ENCODE measurements at places on chromosomes 16 and 17.

- DNase-seq, result no peak
Observed at GRCh38 chr17:59373882-59374495, 42.5 kb downstream of the YPEL2 start.

GRCh38 chr16:51576498-51577195, 425.6 kb upstream of the SALL1 start:
- DNase-seq, result no peak

DNA sequence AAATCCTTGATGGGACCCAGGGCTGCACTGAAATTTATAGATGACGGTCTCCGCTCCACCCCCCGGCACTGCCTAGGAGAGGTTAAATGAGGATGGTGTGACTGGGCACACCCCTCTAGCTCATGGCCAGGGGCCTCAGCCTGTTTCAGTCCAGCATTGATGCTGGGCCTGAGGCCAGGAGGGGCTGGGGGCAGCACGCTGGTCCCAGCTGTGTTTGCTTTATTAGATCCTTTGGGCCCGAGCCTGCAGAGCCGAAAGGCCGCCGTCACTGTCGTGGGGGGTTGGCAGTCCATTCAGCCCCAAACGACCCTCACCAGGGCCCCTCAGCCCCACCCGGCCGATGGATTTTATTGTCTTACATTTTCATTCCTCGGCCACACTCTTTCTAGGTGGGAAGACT, 10.8 kb upstream of the DOK4 start:
- DNase-seq, result no peak

GRCh38 chr16:87463722-87464690, 28.8 kb downstream of the ZCCHC14 start:
- DNase-seq, result no peak

DNA sequence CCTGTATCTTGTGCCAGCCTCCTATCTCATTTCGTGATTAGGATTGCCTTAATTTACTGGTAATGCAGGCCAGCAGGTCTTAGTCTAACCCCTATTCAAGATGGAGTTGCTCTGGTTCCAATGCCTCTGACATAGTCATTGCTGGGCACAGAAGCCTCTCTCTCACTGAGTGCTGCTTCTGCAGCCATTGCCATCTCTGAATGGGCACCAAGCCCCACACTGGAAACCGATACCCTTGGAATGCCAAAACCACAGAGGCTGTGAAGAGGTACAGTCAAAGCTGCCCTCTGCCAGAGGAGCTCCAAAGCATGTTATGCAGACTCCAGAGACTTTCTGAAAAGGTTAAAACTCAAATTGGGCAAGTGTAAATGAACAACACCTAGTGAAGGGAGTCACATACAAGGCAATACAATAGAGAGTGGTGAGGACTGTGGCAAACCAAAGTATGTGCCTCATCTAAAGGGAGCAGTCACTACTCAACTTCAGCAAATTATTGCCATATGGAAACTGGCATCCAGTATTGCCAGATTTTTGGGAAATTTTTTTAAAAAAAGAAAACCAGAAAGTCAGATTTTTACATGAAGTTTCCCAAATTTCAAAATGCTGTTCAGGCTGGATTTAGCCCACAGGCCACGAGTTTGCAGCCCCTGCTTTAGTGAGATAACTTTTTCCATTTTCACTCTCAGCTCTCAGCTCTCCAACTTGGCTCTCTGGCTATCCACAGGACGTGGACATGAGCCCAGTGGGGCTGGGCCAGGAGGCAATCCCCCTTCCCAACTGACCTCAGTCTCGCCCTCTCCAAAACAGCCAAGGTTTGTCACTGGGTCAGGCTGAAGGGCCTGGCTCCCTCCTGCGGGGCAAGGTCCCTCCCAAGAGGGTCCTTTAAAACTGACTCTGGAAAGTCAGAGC, 2.1 kb upstream of the MMP2 start:
- DNase-seq, result no peak

DNA sequence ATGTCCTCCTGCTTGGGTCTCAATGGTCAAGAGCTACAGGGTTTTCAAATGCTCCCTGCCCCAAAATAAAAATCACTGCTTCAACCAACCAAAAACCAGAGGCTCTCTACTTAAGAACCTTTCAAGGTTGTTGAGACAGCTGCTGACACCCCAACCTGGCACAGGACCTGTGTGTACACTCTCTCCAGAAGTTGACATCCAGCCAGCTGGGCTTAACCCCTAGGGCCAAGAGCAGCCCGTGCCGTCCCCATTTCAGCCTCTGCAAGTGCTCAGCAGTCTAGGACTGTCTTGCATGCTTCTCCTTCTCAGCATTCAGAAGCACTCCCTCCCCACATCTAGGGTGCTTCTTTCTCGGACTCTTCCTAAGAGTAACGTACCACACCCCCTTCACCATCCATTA, 59.0 kb upstream of the TRAP1 start:
- no peak for DNase-seq

DNA sequence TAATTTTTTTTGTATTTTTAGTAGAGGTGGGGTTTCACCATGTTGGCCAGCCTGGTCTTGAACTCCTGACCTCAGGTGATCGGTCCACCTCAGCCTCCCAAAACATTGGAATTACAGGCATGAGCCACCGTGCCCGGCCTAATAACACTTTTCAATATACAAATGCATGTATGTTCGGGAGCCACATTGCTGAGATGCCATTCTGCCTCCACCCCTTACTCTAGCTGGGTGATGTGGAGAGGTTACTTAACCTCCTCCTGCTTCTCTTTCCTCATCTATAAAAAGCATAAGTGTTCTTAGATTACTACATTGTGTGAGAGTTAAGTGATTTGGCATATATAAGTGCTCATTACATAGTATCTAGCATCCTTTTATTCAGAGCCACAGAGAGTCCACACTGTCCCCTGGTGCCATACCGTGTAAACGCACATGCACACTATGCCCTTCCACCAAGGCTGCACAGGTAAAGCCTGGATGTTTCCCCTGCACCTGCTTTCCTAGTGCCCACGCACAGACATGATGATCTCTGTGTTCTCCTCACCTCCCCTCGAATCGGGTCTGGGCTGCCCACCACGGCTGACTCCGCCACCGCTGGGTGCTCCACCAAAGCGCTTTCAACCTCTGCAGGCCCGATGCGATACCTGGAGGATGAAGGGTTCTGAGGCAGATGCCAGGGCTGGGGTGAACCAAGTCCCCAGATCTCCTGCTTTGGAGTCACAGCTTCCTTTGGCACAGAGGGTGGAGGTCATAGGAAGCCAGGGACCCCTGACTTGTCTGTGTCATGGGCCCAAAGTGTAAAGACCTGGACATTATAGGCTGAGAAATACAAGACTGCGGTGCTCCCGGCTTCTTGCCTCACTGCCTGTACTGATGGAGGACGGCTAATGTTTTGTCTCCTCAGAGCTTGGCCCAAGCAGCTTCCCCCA, 49.0 kb upstream of the ACSM2B start:
- no peak for DNase-seq

DNA sequence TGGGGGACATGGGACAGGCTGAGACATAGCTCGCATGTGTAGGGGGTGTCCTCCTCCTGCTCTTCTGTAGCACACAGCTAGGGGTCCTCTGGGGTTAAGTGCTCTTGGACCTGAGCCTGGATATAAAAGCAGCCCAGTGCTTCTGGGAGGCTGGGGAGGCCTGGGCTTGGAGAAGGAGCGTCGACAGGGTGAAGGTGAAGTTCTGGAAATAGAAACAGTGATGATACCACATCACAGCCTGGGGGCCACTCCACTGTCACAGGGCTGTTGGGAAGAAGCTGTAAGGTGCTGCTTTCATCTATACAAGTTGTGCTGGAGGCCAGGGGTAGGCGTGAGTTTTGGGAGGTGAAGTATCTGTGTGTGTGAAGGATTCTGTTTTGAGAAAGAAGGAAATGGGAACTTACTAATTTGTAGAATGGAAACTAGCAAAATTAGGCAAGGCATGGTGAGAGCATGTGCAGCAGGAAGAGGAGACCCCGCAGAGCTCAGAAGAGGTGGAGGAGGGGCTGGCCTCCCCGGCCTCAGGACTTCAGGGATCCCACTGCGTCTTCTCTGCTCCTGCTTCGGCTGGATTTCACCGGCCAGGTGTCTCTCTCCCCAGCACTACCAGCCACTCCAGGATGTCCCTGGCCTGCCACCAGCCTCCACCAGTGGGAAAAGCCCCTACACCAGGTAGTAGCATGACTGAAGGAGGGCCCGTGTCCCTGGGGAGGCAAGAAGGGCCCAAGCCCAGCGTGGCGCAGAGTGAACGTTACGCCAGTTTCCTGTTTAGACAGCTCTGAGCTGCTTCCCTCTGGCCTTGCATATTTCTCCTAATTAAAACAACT, 19.4 kb downstream of the PLCG2 start:
- DNase-seq, result no peak

- no peak for DNase-seq
Observed at GRCh38 chr16:85746460-85747215, 4.3 kb downstream of the C16orf74 start.

DNA sequence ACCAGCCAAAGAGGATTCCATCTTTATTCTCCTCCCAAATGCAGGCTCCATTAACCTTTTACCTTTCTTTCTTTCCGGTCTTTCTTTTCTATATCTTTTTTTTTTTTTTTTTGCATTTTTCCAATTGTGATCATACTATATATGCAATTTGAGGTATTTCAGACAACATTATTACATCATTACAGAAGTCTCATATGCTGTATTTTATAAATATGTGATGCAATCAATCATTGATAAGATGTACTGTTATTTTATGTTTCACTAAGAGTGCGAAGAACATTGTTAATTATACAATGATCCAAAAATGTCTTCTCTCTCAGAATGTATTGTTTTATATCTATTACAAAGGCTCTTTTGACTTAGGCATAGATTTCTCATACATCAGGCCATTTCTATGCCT, 683.1 kb downstream of the WWOX start:
- no peak for DNase-seq

DNA sequence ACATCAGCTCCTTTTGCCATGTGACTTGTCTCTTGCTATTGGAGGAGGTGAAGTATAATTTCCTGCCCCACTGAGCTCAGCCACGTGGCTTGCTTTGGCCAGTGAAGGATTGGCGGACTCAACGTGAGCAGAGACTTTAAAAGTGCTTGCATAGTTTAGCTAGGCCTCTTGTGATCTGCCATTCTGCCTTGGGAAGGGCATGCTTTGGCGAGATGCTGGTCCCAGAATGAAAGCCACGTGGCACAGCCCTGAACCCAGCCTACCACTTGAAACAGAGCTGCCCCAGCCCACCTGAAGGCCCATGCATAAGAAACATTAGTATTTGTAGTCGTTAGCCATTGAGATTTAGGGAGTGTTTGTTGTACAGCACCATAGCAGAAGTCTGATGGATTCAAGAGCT, 148.2 kb downstream of the TMEM132E start:
- no peak for DNase-seq

DNA sequence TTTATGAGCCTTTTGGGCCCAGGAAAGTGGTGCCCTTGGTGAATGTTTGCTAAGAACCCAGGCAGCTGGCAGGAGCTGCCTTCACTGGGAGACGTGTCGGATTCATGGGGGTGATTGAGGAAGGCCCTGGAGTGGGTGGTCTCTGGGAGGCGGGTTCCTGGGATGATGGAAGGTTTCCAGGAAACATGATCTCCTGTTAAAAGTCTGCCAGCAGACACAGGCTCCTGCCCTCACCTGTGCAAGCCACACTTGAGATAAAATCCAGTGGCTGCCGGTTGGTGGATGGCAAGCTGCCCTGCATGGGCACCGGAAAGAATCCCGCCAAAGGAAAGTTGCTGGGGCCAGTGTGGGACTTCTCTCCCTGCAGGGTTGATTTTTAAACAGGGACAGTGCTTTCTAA, 189.0 kb upstream of the CIBAR2 start:
- no peak for DNase-seq

- DNase-seq, result no peak
Observed at GRCh38 chr17:79633154-79633553, 22.3 kb upstream of the RBFOX3 start.

GRCh38 chr17:69678206-69678605, 263.7 kb downstream of the MAP2K6 start:
- no peak for DNase-seq

DNA sequence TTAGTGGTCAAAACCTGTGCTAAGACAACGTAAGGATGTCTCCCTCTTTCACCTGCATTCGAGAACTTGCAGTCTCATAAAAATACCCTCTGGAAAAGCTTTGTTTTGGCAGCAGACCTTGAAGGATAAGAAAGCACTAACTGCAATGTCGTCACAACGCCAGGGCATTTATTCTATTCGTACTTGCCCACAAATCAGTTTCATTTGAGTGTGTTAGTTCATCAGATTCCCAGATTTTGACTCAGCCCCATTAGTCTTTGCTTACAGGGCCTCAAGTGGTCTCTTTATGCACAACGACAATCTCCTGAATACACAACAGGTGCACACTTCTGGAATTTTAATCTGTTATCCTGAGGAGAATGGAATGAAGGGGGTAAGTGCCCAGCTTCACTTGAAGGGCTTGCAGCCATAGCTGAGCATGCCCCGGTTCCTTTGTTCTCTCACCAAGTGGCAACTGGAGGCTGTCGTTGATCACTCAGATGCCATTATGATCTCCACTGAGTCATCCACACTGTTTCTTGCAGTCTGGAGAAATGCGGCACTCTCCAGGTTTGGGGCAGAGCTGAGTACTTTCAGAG, 58.8 kb downstream of the CLEC19A start:
- peak; percentile 36 for DNase-seq

DNA sequence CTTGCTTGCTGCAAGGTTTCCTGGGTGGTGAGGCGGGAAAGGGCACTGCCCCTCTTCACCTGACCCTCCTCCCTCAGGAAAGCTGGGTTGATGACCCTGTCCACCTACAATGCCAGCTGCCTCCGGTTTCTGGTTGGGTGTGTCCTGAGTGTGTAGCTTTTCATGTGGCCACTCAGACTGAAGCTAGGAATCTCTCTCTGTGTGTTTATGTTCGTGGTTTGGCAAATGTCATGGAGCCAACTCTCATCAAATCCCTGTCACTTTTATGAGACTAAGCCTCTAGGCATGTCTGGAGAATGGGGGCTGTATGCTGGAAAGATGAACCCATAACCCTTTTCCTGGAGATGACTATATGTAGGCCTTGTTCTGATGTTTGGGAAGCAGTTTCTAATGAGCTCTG, 17.1 kb downstream of the PLEKHG4 start:
- no peak for DNase-seq

DNA sequence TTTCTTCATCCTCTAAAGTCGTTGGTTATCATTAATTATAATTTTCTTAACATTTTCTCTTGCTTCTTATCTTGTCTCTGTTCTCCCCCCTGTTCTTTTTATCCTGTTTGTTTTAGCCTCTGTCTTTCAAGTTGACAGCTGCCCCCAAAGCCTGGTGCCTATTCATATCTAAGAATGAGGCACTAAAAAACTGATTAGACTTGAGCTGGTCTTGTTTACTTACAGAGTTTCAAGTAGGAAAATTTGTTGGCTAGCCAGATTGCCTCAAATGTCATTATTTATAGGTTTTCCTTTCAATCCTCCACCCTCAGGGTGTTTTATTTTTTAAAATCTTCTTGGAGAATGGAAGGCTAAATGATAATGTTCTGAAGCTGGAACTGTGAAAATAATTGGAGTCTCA, 236.0 kb downstream of the UTP18 start:
- no peak for DNase-seq

- DNase-seq, result no peak
Observed at GRCh38 chr17:12290207-12290606, 269.5 kb downstream of the MAP2K4 start.

- peak; percentile 60 for DNase-seq
Observed at GRCh38 chr16:73268366-73268993, 220.6 kb upstream of the ZFHX3 start.
